ENCODE measurements at places on chromosomes 13 and 19.

DNA sequence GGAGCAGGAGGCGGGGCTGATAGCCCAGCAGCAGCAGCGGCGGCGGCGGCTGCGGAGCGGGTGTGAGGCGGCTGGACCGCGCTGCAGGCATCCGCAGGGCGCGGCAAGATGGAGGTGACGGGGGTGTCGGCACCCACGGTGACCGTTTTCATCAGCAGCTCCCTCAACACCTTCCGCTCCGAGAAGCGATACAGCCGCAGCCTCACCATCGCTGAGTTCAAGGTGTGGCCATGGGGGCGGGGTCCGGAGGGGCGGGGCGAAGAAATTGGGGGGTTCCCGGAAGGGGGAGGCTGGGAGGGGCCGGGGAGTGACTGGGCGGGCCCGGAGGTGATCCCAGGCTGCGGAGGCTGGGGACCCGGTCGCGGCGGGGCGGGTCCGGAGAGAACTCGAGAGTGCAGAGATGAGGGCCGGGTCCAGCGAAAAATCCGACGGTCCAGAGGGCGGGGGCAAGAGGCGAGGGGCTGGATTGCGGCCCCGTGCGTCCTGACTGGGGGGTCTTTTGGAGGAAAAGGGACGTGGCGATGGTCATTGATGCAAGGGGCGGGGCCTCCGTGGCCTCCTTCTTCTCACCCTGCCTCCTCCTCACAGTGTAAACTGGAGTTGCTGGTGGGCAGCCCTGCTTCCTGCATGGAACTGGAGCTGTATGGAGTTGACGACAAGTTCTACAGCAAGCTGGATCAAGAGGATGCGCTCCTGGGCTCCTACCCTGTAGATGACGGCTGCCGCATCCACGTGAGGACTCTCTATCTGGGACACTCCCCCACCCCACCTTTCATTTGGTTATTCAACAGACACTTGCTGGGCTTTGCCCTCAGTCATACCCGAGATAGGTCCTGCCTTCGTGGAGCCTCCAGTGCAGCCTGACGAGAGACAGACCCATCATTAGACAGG is at the start of gene TBCB:
Gene TBCB, plus strand, starts transcription at position 16 of the 891 bp plus-strand sequence. Its CDS starts 93 bp downstream, at position 109.
- DNase-seq = peak; percentile 27

DNA sequence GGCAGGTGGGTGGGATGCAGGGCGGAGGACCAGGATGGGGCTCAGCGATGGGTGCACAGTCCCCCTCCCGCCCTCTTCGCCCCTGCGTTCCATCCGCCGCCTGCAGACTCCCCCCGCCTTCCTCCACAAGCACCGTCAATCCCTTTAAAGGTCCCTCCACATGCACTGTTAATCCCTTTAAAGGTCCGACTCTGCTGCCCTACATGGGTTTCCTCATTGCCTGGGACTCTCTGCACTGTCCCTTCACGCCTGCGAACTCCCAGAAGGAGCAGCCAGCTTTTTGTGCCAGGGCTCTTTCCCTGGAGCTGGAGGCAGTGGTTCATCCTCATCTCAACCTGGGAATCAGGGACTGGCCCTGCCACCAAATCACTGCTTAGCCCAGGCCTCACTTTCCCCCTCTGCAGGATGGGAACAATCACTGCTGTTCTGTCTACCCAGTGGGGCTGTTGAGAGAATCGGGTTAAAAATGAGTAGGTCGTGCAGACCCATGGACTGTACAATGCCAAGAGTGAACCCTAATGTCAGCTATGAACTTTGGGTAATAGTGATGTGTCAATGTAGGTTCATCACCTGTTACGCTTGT is 20.4 kb downstream of the ZNF574 start:
- no peak for DNase-seq

GRCh38 chr19:35403116-35403760 is 32.4 kb downstream of the GPR42 start:
- no peak for DNase-seq

DNA sequence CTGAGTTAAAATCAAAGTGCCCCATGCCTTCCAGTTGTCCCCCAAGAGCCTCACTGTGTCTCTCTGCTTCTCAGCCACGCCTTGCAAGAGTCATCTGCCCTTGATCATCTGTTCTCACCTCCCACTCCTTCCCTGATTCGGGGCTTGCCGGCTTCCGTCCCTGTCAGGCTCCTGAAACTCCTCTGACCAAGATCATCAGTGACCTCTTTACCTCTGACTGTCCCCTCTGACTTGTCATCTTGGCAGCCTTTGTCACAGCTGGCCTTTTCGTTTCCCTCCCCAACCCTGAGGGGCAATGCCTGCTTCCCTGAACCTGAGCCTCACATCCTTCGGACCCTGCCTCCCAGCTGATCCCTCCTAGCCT is 66.3 kb downstream of the MAP4K1 start:
- DNase-seq = no peak

DNA sequence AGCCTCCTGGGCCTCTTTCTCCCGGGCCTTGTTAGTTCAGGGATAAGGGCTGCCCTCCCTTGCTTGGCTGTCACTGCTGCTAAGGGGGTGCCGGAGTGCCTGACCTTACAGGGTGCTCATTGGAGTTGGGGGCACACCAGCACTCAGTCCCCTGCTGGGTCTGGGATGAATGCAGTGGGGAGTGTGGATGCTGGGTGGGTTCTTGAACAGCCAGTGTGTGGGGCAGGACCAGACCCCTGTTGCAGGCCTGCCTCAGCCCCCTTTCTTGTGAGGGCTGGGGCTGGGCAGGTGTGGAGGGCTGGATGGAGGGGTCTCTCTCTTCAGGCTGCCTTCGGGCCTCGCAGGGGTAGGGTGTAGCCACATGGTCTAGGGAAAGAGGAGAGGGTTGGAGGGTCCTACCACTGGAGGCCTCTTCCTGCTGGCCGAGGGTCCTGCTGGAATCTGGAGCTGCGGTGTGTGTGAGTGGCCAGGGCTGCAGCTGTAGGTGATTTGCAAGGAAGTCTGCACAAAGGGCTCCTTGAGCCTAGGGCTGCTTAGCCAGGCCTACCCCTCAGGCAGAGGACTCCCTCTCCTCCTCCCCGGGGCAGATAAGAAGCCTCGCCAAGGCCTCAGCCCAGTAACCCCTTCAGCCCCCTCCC is 3.2 kb downstream of the CEBPA start:
- no peak for DNase-seq

- no peak for DNase-seq
These were observed 19.4 kb upstream of the PAK4 start for GRCh38 chr19:39106194-39106593.

GRCh38 chr19:14112809-14113385 is 4.7 kb downstream of the PRKACA start:
- no peak for DNase-seq

- DNase-seq = peak; percentile 99
These were observed 22.1 kb downstream of the PLEKHF1 start for GRCh38 chr19:29687244-29687896.

- DNase-seq = peak; percentile 34
These were observed 17.2 kb upstream of the CFAP97D2 start for GRCh38 chr13:114161644-114162532.

GRCh38 chr19:51002542-51003311 is 1.3 kb upstream of the KLK8 start:
- no peak for DNase-seq

DNA sequence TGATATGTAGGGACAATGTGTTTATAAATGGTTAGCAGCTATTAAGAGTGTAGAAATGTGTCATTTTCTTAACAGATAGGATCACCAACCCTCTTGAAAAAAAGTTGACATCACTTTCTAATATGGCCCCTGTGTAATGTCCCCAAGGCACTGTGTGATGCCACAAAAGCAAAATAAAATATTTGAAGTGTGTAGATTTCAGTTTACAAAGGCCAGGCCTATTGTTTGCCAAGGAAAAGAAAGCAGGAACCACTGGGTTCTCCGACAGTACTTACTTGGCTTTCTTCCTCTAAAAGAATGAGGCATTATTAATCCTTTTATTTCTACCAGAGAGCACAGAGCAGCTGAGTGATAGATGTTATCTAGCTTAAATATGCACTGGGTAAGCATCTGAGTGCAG is 10.5 kb upstream of the GJA3 start:
- DNase-seq = peak; percentile 53

- no peak for DNase-seq
These were observed 63.3 kb downstream of the POU4F1 start for GRCh38 chr13:78540058-78540457.

- DNase-seq = no peak
These were observed 178.5 kb downstream of the USP12 start for GRCh38 chr13:26992951-26993719.

GRCh38 chr19:21028969-21029268 is 8.5 kb downstream of the ZNF430 start:
- DNase-seq = no peak

- no peak for DNase-seq
These were observed 284.3 kb downstream of the FOXO1 start for GRCh38 chr13:40381935-40382764.

DNA sequence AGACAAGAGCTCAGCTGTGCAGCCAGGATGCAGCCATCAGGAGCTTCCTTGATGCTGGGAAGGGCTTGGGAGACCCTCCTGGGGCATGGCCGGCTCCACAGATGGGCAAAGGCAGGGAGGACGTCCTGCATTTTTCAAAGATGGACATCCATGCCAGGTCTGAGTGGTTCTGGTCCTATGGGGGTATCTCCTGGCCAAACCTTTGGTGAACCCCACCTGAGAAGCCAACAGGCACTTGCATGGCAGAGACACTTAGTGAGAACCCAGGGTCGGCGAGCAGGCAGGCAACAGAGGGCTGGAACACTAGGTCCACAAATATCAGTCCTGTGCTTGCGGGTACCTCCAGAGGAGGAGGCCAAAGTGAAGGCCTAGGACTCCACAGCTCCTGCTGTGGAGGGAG is 70.0 kb downstream of the KCTD15 start:
- DNase-seq = no peak

- DNase-seq = peak; percentile 93
These were observed 2.5 kb upstream of the PLEKHF1 start for GRCh38 chr19:29662604-29663404.

- no peak for DNase-seq
These were observed 882.6 kb upstream of the SLITRK5 start for GRCh38 chr13:86788616-86789015.

DNA sequence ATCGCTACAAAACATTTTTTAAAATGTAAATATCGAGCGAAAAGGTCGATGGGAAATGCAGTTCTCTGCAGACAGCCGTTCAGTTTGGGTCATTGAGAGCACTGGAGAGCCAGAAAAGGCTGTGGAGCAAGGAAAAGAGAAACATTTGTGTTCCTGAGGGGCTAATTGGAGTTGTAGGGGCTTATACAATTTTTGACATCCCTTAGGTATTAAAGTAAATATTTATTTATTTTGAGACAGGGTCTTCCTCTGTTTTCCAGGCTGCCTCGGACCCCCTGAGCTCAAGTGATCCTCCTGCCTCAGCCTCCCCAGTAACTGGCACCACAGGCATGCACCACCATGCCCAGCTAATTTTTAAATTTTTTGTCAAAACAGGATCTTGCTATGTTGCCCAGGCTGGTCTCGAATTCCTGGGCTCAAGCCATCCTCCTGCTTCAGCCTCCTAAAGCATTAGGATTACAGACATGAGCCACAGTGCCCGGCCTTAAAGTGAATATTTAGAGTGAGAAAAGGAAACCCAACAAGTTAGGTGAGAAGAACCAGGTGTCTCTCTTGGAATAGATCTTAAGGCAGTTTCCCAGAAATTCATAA is 825 bp upstream of the YIF1B start:
- no peak for DNase-seq

DNA sequence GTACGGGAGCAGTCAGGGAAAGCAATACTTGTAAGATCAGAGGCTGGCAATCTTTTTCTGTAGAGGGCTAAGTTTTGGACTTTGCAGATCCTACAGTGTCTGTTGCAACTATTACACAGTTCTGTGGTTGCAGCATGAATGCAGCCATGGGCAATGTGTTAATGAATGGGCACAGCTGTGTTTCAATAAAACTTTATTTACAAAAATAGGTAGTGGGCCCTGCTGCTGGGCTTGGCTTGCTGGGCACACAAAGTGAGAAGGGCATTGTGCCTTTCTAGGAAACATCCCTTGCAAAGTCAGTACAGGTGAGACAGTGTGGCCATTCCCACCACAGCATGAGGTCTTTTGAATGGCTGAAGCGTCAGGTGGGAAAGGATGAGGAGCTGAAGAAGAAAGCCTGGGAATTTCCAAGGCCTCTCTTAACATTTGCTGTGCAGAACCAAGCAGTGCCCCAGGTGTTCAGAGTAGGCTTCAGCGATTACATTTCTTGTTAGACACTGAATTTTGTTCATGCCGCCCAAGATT is 9.1 kb downstream of the KL start:
- no peak for DNase-seq

GRCh38 chr13:74306496-74306895 is 172.3 kb upstream of the KLF12 start:
- DNase-seq = peak; percentile 66

- no peak for DNase-seq
These were observed 95.2 kb downstream of the SERP2 start for GRCh38 chr13:44468874-44469273.

DNA sequence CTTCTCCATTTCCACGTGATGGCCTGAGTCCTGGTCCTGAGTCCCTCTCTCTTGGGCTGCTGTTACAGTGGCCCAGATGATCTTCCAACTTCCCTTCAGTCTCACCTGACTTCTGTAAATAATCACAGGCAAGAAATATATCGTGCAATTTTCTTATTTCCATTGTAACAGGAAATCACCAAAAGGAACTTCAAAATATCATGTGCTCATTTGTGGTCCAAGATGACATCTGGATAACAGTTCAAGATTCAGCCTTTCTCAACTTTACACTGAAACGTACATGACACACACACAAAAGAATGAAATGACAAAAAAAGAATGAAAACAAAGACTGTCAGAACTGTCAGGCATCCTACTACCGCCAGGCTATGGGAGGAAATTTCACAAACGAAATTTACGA is 22.0 kb upstream of the RAP2A start:
- no peak for DNase-seq

DNA sequence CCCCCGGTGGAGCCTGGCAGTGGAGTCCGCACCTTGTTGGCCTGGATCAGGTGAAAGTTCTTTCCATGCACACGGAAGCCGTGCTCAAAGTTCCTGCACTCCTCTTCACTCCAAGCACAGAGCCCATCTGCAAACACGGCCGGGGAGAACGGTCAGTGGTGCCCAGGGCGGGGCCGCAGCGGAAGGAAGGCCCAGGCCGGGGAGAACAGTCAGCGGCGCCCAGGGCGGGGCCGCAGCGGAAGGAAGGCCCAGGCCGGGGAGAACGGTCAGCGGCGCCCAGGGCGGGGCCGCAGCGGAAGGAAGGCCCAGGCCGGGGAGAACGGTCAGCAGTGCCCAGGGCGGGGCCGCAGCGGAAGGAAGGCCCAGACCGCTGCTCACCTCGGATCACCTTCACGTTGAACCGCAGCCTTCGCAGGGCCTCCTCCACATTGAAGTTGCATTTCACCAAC is 20.6 kb upstream of the PLPP2 start:
- DNase-seq = no peak

GRCh38 chr19:18153556-18154134 is 682 bp downstream of the PIK3R2 start:
- no peak for DNase-seq

All from fibroblast of lung (primary cell).